AG10803 (cell line): ENCODE measurements at places on chromosomes 3 and 15.

DNA sequence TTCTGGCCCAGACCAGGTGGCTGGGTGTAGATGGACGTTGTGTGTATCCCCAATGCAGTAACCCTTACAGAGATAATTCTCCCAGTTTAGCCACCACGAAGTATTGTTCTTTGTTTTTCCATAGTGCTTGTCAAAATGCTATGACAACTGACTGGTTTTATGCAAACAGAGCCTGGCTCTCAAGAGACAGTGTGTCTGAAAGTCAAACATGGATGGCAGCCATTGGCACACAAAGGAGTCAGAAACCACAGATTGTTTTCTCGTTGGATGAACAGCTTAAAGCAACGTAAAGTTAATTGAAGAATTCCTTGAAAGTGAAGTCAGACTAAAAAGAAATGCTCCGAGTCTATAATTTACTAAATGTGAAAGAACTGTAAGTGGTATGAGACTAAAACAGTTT is 91.2 kb downstream of the FILIP1L start:
- peak; percentile 93 for DNase-seq

GRCh38 chr15:43218908-43219706 is 1.7 kb downstream of the EPB42 start:
- DNase-seq = peak; percentile 40

DNA sequence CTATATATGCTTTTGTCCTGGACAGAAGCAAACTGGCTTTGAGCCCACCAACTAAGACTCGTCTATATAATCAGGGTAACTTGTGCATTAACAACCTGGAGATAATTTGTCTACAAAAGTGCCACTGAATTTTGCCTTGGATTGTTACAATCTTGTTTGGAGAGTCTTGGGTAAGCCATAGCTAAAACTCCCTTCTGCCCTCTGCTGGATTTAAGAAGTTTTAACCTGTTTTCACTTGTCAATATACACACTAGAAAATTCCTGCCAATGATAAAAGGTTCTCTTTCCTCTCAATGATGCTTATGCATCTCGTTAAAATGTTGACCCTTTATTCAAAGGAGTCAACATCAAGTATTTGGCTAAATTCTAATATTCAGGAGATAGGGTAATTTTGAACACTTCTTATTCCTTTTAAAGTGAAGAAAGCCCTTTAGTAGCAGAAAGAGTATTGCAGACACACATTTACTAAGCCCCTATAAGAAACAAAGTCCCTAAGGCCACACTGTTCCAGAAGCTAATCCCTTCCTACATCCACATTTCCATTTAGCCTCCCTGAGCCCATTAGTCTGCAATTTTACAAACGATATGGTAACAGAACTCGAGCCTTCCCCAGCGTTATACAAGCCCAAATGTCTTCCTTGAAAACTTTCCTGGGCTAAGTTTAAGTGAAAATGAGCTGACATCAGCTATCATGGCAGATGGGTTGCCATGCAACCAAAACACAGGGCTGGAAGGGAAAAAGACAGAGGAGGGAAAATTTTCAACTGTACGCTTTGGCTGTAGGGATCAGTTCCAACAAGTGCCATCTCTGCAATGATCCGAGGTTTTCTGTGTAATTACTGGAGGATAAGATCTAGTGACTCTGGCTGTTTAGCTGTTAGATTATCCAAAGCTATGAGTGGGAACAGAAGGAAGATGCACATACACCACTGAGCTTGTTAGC is 75.9 kb upstream of the FGF12 start:
- DNase-seq = peak; percentile 65

DNA sequence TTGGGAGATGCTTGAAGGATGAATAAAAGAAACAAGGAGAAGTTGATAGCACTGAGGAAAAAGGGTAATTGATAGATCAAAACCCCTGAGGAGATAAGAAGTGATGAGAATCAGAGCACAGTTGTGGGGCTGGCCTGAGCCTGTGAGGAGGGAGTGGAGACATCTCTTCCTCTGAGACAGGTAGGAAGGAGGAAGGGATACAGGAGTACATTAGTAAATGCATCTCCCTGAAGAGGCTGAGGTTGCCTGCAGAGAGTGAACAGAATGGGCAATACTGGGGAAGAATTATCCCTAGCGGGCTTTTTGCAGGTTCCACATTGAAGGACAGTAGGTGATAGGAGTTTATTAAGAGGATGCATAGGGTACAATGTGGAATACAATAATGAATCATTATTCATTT is 17.3 kb upstream of the SCAMP5 start:
- DNase-seq = no peak

DNA sequence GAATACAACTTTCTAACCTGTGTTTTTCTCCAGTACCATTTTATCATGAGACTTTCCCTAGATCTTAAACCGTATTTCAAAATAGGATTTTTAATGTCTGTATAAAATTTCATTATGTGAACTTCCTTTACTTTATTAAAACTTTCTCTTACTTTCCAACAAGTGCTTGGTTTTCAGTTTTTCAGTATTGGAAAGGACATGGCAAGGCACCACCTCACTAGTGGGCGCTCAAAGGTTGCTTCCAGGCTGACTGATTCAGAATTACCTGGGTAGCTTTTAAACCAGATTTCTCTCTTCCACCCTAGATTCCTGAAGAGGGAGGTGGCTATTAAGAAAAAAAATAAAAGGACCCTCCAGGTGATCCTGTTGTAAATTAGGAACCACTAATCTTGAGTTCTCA is 236.6 kb downstream of the SOX2 start:
- DNase-seq = no peak

GRCh38 chr3:111159391-111159790 is 87.8 kb downstream of the NECTIN3 start:
- DNase-seq = peak; percentile 23

- DNase-seq = no peak
Observed at GRCh38 chr3:50926868-50927267, 252.1 kb downstream of the DOCK3 start.

DNA sequence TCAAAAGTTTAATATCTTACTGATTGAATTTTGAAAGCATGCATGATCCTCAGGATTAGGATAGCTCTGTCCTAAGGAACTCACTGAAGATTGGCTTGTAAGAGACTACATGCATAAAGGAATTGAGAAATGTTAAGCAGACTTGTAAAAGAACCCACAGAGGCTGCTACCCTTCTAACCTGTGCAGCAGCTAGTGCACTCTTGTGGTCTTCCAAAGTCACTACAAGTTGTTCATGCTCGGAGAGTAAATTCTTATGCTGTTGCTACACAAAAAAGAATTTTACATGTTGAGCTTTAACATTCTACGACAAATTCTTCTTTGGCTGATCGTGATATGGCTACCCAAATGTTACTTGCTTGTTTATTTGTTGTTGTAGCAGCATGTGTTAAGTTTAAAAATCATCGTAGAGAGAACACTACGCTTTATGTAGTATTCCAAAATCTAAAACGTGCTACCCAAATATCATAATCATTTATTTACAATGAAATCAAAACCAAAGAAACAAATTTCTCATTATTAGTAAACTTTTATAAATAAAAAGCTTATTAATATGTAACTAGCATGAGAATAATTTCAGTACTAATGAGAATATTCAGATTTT is 55.0 kb downstream of the GOLIM4 start:
- peak; percentile 78 for DNase-seq

GRCh38 chr3:52724511-52724910 is 18.6 kb downstream of the SPCS1 start:
- no peak for DNase-seq

DNA sequence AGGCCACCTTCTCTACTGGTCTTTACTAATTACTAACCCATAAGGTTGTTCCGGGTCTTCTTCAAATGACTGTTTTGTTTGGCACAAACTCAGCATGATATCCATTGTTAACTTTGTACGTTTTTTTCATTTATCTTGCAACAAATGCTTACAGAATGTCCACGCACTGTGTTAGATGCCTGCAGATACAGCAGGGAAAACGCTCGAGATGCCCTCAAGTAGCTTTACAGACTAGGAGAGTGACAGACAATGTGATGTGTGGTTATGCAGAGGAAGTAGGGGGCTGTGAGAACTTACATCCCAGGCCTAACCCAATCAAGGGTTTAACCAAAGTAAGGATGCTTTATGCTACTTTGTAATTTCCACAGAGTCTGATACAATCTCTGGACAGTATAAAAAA is 949 bp upstream of the RFC4 start:
- DNase-seq = no peak

- peak; percentile 98 for DNase-seq
Observed at GRCh38 chr3:170622369-170623159, 36.7 kb upstream of the SLC7A14 start.

DNA sequence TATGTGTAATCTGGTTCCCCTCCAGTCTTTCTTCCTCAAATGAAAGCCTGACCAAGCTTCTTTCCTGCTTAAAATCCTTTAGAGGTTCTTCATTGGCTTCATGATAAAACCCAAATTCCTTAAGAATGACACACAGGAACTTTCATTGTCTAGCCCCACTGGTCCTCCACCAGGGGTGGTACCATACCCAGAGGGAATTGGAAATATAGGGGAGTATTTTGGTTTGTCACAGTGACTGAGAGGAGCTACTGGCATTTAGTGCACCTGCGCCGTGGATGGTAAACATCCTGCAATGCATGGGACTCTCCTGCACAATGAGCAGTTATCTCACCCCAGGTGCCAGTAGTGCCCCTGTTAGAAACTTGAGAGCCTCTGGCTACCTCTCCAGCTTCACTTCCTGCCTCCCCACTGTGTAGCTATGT is 10.8 kb downstream of the ZWILCH start:
- peak; percentile 36 for DNase-seq

GRCh38 chr3:29614954-29615353 is 334.1 kb downstream of the RBMS3 start:
- DNase-seq = peak; percentile 35

DNA sequence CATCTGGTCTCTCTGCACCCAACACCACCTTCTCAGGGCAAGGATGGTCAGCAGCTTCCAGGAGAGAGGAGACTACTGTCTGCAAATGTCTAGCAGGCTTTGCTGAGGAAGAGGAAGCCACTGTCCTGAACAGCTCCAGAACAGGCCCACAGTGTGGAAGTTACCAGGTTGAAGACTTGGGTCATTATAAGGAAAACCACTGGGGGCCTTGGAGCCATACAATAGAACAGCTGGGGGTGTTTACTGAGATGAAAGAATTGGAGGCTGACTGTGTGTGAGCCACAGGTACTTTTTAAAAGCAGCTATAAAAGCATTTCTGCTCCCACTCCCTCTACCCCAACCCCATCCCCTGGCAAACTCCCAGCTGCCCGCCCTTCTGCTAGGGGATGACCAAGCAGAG is 24.2 kb downstream of the SRGAP3 start:
- DNase-seq = no peak

GRCh38 chr15:39594446-39595337 is 13.8 kb downstream of the THBS1 start:
- peak; percentile 83 for DNase-seq

GRCh38 chr3:16463914-16464313 is 49.6 kb downstream of the RFTN1 start:
- no peak for DNase-seq

DNA sequence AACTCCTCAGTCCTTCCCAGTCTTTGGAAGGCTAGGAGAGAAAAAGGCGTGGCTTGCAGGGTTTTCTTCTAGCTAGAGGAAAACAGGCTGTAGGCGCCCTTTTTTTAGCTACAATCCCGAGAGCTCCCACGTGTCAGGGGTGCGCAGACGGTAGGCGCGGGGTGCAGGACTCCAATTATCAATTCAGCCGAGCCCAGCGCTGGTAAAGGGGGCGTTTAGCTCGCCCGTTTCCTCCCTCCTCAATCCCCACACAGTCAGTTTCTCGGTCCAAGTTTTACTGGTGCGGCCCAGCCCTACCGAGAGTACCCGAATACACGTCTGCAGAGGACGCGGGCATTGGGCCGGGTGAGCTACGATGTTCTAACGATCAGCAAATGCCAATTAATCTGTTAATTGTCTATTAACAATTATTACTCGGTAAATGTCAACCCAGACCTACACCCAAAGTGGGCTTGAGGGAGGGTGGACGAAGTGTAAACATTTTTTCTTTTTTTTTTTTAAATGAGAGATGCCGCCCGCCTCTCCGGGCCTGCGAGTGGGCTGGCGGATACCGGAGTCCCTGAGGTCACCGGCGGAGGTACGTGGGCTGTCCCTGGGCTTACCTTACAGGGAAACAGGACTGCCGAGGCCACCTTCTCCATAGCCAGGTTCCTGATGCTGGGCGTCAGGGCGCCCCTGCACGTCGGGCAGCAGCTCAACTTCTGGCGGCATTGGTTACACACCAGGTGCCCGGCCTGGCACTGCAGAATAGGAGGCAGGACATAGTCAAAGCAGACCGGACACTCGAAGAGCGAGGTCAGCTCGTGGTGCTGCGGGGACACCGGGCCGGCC is 923 bp downstream of the SIAH2 start:
- peak; percentile 53 for DNase-seq

GRCh38 chr3:180383332-180384020 is 218.5 kb upstream of the TTC14 start:
- peak; percentile 25 for DNase-seq

DNA sequence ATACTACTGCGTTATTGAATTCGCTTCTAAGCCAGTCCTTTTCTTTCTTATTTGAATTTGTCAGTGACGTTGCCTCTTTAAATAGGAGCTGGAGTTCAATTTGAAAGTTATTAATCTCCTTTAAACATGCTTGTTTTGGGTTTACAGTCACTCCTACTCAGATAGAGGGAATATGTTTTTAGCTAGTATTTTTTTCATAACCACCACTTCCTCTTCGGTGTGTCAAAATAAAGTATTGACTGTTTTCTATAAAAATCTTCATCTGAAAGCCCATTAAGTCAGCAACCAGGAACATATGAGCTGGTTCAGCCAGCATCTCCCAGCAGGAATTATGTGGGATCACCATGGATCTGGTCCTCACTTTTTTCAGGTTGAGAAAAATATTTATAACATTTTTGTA is 772.9 kb downstream of the DIPK2A start:
- no peak for DNase-seq

- peak; percentile 37 for DNase-seq
Observed at GRCh38 chr3:152374262-152374990, 105.7 kb downstream of the MBNL1 start.

GRCh38 chr3:4476496-4476895 is 9.4 kb upstream of the SUMF1 start:
- no peak for DNase-seq

DNA sequence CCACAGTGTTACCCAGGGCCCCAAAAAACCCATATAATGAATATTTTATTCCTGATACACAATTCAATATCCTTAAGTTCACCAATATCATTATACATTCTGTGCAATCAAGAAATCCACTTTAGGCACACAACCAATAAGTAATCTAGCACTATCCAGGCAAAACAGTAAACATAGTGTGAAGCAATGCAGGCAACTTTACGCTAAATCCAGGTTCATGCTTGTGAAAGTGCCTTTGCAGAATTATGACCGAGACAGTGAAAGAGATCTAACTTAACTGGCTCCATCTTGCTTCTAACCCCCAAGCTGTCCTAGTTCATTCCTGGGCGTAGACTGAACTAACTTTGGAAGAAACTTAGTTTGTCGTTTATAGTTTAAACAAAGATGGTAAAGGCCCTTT is 34.2 kb upstream of the INO80 start:
- no peak for DNase-seq

DNA sequence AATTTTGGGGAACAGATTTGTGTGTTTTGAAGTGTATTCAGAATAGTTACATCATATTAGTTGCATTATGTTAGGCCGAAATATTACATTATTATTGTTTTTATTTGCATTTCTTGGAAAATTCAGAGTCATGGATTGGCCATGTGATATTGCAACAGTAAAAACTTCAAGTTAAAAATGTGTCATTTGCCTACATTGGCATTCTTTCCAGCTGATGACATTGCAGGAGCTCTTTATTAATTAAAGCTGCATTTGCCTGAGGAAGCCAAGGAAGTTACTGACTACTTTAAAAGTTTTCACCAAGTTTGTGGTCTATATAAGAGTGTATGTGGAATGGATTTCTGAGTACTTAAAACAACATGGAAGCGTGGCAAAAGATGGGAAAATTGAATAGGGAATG is 726.4 kb upstream of the SGO1 start:
- DNase-seq = peak; percentile 61

GRCh38 chr3:106294121-106294520 is 425.3 kb upstream of the CBLB start:
- DNase-seq = no peak
